Suprapubic skin (tissue), 4 donors: ENCODE measurements at places on chromosomes 12 and 14. TPM values are rescaled to one million over a fixed set of nuclear protein-coding genes. Genes with fewer than 3 reads are reported as not detected.

- DNase-seq = no peak
Measured at GRCh38 chr14:28999656-29000055, 233.1 kb downstream of the FOXG1 start.

GRCh38 chr12:103881261-103881660 is 40.2 kb upstream of the NT5DC3 start:
- no peak for DNase-seq

GRCh38 chr14:66043921-66044320 is 442.2 kb upstream of the CCDC196 start:
- DNase-seq = no peak

GRCh38 chr14:43894534-43894933 is 612.5 kb downstream of the FSCB start:
- DNase-seq = no peak

DNA sequence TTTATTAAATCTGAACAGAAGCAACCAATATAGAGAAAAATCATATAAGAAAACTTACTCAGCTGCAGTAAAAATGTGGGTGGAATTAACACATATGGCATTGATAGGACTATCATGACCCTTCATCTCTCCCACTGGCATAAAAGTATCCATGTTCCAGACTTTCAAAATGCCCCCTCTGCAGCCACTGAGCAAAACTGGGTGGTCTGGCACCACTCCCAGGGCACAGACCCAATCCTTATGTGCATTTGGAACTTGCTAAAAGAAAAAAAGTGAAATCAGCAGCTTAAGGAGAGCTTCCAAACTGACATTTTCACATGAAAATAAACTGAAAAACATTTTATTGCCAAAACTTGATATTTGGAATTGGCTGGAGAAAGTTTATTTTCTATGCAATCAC is 141.5 kb downstream of the KIF21A start:
- DNase-seq = no peak

DNA sequence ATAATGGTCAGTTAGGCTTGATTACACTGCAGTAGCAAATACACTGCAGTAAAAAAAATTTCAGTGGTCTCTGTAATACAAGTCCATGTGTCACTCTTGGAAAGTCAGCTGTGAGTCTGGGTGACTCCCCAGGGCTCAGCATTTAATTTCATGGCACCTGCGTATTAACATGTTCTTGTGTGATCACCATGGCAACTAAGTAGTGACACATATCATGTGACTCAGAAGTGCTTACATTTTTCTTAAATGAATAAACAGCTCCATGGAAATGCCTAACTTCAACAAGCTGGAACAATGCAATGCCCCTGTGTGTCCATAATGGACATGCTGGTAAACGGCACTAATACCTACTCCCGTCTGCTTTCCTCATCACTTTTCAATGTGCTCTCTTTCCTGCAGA is 88.5 kb upstream of the ANO4 start:
- no peak for DNase-seq

PRB4 gene
- not detected for total RNA-seq
